ENCODE measurements at places on chromosomes 7 and 10.

- no peak for DNase-seq
- no peaks in the 10 kb centered on the region for H3K27me3 ChIP-seq
- H3K4me1 ChIP-seq, result no peaks in the 10 kb centered on the region
- H3K27ac ChIP-seq, result no peak overlapping the region
Observed at GRCh38 chr7:11714676-11715075, 117.3 kb downstream of the THSD7A start.

- H3K4me3 ChIP-seq, result no peak overlapping the region
- no peak overlapping the region for H3K27ac ChIP-seq
- no peaks in the 10 kb centered on the region for H3K27me3 ChIP-seq
- no peak for DNase-seq
- H3K36me3 ChIP-seq, result no peaks in the 10 kb centered on the region
- H3K4me1 ChIP-seq, result no peaks in the 10 kb centered on the region
Observed at GRCh38 chr10:62980687-62981086, 152.4 kb upstream of the NRBF2 start.

GRCh38 chr7:50557099-50557498 lies 8.1 kb downstream of the DDC start:
- H3K27me3 ChIP-seq, result no peaks in the 10 kb centered on the region
- no peak overlapping the region for H3K4me3 ChIP-seq
- no peaks in the 10 kb centered on the region for H3K4me1 ChIP-seq
- no peak overlapping the region for H3K27ac ChIP-seq
- H3K36me3 ChIP-seq, result no peaks in the 10 kb centered on the region
- DNase-seq, result no peak

- H3K4me1 ChIP-seq, result no peaks in the 10 kb centered on the region
- H3K4me3 ChIP-seq, result no peak overlapping the region
- no peak for DNase-seq
- H3K27me3 ChIP-seq, result no peaks in the 10 kb centered on the region
- no peak overlapping the region for H3K27ac ChIP-seq
Observed at GRCh38 chr10:3148994-3149393, 23.6 kb downstream of the PITRM1 start.

DNA sequence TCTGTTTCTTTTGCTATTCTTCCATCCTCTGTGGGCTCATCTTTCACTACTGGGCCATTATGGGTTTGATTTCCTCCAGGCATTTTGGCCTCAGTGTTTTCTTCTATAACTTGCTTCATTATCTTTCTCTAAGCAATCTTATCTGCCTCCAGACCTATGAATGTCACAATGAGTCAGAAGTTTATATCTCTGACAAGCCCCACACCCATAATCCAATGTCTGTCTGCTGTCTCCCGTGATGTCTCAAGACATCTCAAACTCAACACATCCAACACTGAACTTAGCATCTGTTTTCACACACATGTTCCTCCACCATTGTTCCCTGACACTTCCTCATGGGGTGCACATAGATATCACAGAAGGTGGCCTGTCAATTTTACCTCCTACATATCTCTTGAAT lies 46.7 kb upstream of the RHOBTB1 start:
- no peaks in the 10 kb centered on the region for H3K36me3 ChIP-seq
- peaks cover 14% of the 10 kb centered on the region for H3K4me1 ChIP-seq
- no peak for DNase-seq
- H3K4me3 ChIP-seq, result no peak overlapping the region
- H3K27me3 ChIP-seq, result no peaks in the 10 kb centered on the region

DNA sequence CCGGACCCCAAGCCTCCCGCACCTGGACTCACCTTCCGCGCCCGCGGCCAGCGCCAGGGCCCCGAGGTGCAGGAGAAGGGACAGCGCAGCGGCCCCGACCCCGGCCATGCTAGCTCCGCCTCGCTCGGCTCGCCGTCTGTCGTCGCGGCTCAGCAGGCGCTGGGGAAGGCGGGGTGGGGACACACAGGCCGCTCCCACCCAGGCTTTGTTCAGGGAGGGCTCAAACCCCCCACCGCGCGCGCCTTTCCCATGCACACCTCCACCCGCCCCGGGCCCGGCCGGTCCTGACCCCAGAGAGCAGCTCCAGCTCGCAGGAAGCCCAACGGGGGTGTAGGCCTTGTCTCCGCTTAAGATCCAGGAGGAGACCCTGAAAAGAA lies at the start of gene KCP:
TSS of gene KCP (minus strand) at position 141 of the 377 bp plus-strand sequence. CDS start at position 108, 33 bp downstream.
- H3K27ac ChIP-seq, result no peak within 1 kb of the TSS
- H3K4me1 ChIP-seq, result peaks cover 24% of the 10 kb centered on the region
- DNase-seq, result no peak

DNA sequence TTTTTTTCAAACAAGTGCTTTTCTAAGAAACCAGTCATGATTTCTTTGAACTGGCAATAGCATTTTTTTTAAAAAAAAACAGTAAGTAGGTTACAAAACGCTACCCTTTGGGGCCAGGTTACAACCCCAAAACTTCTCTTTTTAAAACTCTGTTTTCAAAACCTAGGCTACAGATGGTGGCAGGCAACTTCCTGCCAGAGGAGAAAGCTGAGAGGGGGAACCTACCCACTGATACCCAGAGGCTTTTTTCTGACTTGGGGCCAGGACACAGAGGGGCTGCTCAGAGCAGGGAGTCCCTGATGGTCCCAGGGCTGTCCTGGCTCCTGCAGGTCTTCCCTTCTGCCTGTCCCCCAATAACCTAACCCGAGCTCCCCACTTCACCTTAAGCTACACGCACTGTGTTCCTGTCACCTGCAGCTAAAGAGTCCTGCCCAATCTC lies 6.9 kb downstream of the STN1 start:
- DNase-seq, result no peak
- H3K36me3 ChIP-seq, result no peaks in the 10 kb centered on the region
- peak overlapping the region; percentile 31 for H3K27ac ChIP-seq
- peaks cover 42% of the 10 kb centered on the region for H3K4me1 ChIP-seq
- H3K27me3 ChIP-seq, result no peaks in the 10 kb centered on the region

GRCh38 chr10:13862546-13863233 lies 275.9 kb downstream of the PRPF18 start:
- no peak for DNase-seq
- peaks cover 12% of the 10 kb centered on the region for H3K4me1 ChIP-seq
- no peaks in the 10 kb centered on the region for H3K27me3 ChIP-seq
- H3K4me3 ChIP-seq, result no peak overlapping the region

DNA sequence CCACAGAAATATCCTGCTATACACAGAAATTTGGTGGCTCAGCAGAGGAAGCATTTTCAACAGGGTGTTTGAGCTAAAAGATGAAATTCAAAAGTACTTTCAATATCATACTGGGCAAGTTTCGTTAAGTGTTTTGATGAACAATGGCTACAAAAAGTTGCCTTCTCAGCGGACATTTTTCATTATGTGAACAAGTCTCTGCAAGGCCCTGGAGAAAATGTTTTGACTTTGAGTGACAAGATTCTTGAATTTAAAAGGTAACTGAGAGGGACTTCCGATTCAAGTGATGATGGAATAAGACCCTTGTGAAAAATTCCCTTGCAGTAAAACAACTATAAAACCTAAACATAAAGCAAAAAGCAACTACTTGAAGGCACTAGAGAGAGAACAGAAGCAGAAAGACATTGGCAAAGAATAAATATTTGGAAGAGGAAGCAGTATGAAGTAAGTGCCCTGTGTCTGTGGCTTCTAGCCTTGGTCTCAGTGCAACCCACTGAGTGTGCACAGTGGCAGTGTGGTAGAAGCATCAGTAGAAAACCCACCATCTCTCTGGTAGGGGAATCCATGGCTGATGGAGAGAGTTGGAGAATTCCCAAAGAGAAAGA lies 62.5 kb upstream of the NAMPT start:
- no peak overlapping the region for H3K27ac ChIP-seq
- peaks cover 8% of the 10 kb centered on the region for H3K4me1 ChIP-seq
- no peak for DNase-seq
- no peaks in the 10 kb centered on the region for H3K27me3 ChIP-seq
- H3K36me3 ChIP-seq, result no peaks in the 10 kb centered on the region

GRCh38 chr10:131757285-131758058 lies 143.3 kb upstream of the PPP2R2D start:
- no peaks in the 10 kb centered on the region for H3K27me3 ChIP-seq
- DNase-seq, result no peak
- no peak overlapping the region for H3K27ac ChIP-seq
- H3K36me3 ChIP-seq, result no peaks in the 10 kb centered on the region
- H3K4me3 ChIP-seq, result no peak overlapping the region

- no peak for DNase-seq
- no peaks in the 10 kb centered on the region for H3K27me3 ChIP-seq
- H3K4me1 ChIP-seq, result no peaks in the 10 kb centered on the region
- no peaks in the 10 kb centered on the region for H3K36me3 ChIP-seq
- no peak overlapping the region for H3K4me3 ChIP-seq
Observed at GRCh38 chr7:3482147-3482921, 181.3 kb downstream of the SDK1 start.

- peak overlapping the region; percentile 84 for H3K27ac ChIP-seq
- no peaks in the 10 kb centered on the region for H3K27me3 ChIP-seq
- no peak for DNase-seq
- no peaks in the 10 kb centered on the region for H3K36me3 ChIP-seq
- H3K4me3 ChIP-seq, result peak overlapping the region; percentile 89
- H3K4me1 ChIP-seq, result peaks cover 31% of the 10 kb centered on the region
Observed at GRCh38 chr7:92834507-92835260, 1.7 kb downstream of the CDK6 start.

DNA sequence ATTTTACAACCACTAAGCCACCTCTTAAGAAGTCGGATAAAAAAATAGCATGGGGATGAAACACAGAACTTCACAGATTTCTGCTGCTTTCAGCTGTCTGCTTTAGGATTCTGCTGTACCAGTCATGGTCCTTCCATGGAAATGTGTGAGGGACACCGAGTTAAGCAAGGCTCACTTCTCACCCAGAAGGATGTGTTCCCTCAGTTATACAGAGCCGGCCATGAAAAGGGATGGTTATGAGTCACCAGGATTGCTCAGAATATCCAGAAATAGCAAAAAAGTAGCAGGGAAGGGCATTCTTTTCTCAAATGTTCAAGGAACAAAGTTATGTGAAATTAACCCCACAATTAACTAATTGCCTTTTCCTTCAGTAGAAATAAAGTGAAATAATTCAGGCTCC lies 124.4 kb downstream of the AMPH start:
- H3K36me3 ChIP-seq, result no peaks in the 10 kb centered on the region
- no peak overlapping the region for H3K4me3 ChIP-seq
- no peaks in the 10 kb centered on the region for H3K27me3 ChIP-seq
- H3K4me1 ChIP-seq, result no peaks in the 10 kb centered on the region

DNA sequence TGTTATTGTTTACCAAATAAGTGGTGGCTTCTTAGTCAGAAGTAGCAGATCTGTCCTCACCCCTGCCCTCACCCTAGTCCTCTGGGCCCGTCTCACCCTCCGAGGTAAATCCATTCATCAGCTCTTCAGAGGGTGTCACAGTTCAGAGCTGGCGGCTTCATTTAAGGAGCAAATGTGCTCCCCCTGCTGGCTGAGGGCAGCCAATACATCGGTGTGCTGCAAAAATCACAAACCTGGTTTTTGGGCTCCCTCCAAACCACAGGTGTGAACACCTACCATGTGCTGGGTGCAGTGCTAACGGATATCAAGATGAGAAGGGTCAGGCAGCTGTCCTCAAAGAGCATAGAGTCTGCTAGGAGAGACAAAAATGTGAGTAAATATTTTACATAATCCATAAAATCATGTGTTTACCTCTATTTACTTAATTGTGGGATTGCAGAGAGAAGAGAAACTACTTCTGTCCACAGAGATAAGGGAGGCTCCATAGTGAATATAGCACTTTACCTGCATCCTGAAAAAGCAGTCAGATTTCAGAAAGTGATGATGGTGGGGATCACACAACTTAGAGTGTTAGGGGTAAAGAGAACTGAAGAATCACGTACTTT lies 15.5 kb upstream of the CRTAC1 start:
- no peaks in the 10 kb centered on the region for H3K27me3 ChIP-seq
- DNase-seq, result no peak
- no peak overlapping the region for H3K4me3 ChIP-seq
- H3K27ac ChIP-seq, result no peak overlapping the region

- no peaks in the 10 kb centered on the region for H3K36me3 ChIP-seq
- no peak for DNase-seq
- H3K4me1 ChIP-seq, result peaks cover 24% of the 10 kb centered on the region
- H3K27ac ChIP-seq, result peak overlapping the region; percentile 84
Observed at GRCh38 chr7:92835261-92835850, 1.0 kb downstream of the CDK6 start.

- no peak overlapping the region for H3K4me3 ChIP-seq
- H3K36me3 ChIP-seq, result no peaks in the 10 kb centered on the region
- H3K27me3 ChIP-seq, result no peaks in the 10 kb centered on the region
- no peak for DNase-seq
Observed at GRCh38 chr7:100513212-100513810, 25.7 kb upstream of the AGFG2 start.

GRCh38 chr7:85583131-85583953 lies 396.5 kb upstream of the SEMA3D start:
- no peak for DNase-seq
- no peak overlapping the region for H3K27ac ChIP-seq
- H3K4me3 ChIP-seq, result no peak overlapping the region
- H3K27me3 ChIP-seq, result no peaks in the 10 kb centered on the region

- H3K27ac ChIP-seq, result no peak overlapping the region
- H3K27me3 ChIP-seq, result no peaks in the 10 kb centered on the region
- no peaks in the 10 kb centered on the region for H3K36me3 ChIP-seq
- DNase-seq, result no peak
Observed at GRCh38 chr7:133297093-133297492, 44.2 kb downstream of the EXOC4 start.

DNA sequence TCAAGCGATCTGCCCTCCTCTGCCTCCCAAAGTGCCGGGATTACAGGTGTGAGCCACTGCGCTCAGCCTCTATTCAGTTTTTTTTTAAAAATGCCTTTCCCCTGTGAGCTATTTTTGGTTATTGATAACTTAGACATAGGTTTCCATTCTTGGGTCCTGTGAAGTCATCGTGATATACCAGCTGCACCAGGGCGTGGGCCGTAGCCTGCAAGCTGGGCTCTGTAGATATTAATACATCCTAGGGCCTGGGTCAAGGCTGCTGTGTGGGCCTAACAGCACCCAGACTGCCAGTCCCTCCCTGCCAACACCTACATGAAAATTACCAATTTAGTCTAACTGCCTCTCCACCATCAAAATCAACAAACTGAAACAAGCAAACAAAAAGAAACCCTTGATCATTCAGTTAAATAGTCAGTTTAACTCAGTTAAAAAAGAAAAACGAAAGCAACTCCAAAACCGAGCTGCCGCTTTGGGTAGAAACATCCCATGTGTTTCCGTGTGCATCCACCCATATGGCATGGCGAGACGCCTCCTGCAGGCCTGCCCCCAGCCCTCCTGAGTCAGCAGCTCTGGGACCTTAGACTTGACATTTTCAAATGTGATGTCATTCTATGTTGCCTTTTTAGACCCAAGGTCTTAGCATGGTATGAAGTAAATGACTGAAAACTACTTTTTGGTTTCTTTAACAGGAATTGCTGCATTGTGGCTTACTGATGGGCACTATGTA lies 330.2 kb downstream of the GLRX3 start:
- H3K4me1 ChIP-seq, result no peaks in the 10 kb centered on the region
- no peak overlapping the region for H3K27ac ChIP-seq
- H3K27me3 ChIP-seq, result no peaks in the 10 kb centered on the region
- DNase-seq, result peak; percentile 62
- H3K36me3 ChIP-seq, result no peaks in the 10 kb centered on the region
- no peak overlapping the region for H3K4me3 ChIP-seq

GRCh38 chr10:110163841-110164240 lies 43.6 kb upstream of the MXI1 start:
- H3K4me3 ChIP-seq, result no peak overlapping the region
- no peaks in the 10 kb centered on the region for H3K27me3 ChIP-seq
- H3K36me3 ChIP-seq, result no peaks in the 10 kb centered on the region
- H3K4me1 ChIP-seq, result peaks cover 11% of the 10 kb centered on the region
- H3K27ac ChIP-seq, result no peak overlapping the region
- DNase-seq, result no peak
